ENCODE measurements at places on chromosomes 5 and 9.

DNA sequence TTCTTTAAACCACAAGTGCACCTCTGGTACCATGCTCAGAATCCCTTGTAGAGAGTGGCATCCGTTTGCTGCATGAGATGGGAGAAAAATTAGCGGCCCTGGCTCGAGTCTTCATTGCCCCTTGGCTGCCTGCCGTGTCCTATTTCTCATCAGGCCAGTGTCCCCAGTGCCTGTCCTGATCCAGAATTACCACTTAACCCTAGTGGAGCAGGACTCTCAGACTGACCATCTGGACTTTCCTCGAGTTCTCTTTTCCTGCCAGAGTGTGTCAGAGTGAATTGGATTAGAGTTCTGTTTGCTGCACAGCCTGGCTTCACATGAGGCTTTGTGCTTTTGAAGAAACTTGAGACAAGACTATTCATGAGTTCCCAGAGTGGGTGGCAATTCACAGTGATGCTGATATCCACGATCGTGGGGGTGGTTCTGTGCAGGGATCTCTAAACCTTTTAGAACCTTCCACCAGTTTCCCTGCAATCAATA lies 92.6 kb downstream of the C9orf152 start:
- no peak for DNase-seq

GRCh38 chr5:57258052-57258451 lies 84.2 kb downstream of the GPBP1 start:
- DNase-seq, result no peak

GRCh38 chr5:125961150-125961549 lies 462.1 kb upstream of the GRAMD2B start:
- no peak for DNase-seq

GRCh38 chr5:1881098-1881572 lies 1.6 kb downstream of the IRX4 start:
- no peak for DNase-seq

DNA sequence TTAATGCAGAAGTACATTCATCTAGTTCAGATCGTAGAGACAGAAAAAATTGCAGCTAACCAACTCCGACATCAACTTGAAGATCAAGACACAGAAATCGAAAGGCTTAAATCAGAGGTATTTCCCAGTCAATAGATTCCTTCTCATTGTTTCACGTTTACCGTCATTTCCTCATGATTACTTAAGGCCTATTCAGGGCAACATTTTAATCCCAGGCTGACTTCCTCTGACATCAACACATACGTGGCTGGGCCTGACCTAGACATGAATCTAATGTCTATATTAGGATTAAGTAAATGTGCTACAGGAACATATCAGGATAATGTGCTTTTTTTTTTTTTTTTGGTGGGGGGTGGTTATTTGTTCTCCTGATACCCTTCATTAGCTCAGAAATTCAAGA lies 107.9 kb downstream of the RASGRF2 start:
- no peak for DNase-seq

DNA sequence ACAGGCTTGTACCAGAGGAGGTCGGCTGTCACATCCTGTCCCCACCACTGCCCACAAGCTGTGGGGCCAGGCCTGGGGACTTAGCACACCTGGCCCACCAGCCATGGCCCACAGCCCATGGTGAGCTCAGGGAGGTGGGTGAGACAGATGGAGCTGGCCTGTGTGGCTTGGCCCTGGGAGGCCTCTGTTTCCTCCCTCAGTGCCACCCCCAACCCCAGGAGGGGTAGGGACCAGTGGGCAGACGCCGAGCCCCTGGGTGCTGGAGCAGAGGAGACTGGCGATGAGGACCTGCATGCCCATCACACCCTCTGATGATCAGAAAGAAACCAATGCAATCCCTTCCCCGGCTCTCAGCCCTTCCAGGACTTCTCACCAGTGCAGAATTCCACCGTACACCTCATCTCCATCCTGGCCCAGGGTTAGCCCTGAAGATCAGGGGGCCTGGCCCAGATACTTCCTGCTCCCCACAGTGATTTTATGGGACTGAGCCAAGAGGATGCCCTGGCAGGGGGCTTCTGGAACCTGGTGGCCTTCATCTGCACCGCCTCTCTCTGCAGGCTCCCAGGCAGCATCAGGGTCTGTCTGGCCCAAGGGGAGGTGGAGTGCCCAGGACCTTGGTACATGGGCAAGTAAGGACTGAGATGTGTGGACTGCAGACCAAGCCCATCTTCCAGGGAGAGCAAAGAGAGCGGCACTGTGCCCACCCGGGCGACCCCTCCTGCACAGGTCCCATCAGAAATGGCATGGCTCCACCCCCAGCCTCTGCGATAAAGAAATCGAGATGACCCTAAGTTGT lies 16.9 kb upstream of the NKD2 start:
- DNase-seq, result no peak

GRCh38 chr5:4581289-4581688 lies 558.8 kb upstream of the ADAMTS16 start:
- no peak for DNase-seq

DNA sequence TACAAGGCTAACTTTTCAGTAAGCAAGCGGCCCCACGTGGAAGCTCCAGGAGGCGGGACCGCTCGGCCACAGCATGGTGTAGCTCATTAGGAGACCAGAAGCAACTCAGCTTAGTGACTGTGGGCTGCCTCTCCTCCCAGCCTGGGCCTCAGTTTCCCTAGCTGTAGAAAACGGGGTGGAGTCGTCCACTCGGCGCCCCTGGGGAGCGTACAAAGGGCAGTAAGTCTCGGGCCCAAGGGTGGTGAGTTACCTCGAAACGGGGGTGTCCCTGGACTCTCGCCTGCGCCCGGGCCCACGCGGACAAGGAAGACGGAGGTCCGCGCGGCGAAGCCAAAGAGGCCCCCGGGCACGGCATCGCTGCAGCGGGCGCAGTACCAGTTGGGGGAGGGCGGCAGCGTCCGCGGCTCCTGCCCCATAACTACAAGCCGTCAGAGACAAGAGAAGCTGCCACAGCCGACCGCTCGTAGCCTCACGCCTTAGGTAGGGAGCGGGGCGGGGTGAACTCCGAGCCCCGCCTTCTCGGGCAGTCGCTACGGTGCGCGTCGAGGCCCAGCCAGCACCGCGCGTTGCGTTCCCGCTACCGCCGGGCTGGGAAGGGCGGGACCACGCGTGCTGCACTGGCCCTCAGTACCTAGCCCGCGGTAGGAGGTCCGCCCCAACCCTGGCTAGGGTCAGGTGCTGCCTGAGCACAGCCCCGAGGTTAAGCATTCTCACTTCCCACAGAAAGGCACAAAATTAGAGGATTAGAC lies at the start of gene GEMIN5:
Gene GEMIN5, minus strand, starts transcription at position 494 of the 749 bp plus-strand sequence. Its CDS starts 78 bp downstream, at position 416.
- DNase-seq, result no peak

GRCh38 chr5:33841891-33842290 lies 49.9 kb downstream of the ADAMTS12 start:
- no peak for DNase-seq

- DNase-seq, result no peak
Measured at GRCh38 chr5:147451193-147451592, 58.7 kb downstream of the DPYSL3 start.

DNA sequence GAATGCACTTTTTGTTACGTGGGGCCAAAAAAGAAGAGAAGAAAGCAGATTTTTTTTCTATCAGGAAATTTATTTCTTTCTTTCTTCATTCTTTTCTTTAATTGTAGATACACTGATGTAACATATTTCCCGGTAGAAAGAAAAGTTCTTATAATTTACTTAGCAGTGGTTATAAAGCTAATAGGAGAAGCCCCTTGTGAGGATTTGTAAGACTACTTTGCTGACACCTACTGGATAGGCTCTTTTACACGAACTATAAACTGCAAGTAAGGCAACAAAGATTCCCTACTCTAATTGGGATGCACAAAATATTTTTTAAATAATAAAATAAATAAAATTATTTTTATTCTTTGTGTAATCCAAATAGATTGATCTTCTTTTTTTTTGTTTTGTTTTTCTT lies 284.4 kb downstream of the DNAH5 start:
- DNase-seq, result no peak

- DNase-seq, result no peak
Measured at GRCh38 chr9:18268381-18268780, 205.6 kb upstream of the ADAMTSL1 start.
